ENCODE measurements at places on chromosomes 16 and 17.

- DNase-seq, result no peak
These were observed 46.5 kb downstream of the AIPL1 start for GRCh38 chr17:6388416-6388815.

DNA sequence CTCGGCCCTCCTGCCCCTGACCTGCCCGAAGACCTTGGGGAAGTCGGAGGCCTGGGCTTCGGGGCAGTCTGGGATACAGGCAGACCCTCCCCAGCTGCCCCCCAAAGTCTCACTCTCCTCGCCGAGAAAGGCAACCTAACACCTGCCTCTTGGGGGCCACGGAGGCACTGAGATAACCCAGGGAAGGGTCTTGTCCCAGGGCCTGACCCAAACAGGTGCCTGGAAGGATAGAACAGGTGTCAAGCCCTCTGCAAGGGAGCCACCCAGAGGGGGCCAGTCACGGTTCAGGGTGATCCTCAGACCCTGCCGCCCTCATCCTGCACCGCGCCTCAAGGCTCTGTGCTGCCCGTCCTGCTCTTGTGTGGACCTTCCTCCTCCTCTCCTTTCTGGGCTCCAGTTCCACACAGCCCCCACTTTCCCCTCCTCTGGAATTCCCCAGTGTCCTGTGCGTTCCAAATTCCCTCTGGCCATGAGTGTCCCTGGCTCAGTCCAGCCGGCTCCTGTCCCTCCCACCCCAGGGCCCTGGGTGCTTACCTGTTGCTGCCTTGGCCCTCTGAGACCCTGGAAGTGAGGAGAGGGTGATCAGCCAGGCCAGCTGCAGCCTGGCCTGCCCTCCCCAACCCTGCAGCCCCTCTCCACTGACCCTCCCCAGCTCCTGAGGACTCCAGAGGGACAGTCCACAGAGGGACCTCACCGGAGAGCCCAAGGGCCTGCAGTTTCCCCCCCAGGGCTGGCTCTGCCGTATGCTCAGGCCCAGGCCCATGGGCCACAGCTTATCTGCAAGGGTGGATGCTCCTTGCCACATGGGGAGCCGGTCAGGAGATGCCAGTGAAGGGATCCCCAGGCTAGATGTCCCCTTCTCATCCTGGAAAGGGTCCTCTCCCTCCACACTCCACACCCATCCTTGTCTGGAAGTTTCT, 3.8 kb downstream of the PRSS27 start:
- no peak for DNase-seq

GRCh38 chr17:4969047-4969550, 1.5 kb upstream of the SPAG7 start:
- peak; percentile 95 for DNase-seq

DNA sequence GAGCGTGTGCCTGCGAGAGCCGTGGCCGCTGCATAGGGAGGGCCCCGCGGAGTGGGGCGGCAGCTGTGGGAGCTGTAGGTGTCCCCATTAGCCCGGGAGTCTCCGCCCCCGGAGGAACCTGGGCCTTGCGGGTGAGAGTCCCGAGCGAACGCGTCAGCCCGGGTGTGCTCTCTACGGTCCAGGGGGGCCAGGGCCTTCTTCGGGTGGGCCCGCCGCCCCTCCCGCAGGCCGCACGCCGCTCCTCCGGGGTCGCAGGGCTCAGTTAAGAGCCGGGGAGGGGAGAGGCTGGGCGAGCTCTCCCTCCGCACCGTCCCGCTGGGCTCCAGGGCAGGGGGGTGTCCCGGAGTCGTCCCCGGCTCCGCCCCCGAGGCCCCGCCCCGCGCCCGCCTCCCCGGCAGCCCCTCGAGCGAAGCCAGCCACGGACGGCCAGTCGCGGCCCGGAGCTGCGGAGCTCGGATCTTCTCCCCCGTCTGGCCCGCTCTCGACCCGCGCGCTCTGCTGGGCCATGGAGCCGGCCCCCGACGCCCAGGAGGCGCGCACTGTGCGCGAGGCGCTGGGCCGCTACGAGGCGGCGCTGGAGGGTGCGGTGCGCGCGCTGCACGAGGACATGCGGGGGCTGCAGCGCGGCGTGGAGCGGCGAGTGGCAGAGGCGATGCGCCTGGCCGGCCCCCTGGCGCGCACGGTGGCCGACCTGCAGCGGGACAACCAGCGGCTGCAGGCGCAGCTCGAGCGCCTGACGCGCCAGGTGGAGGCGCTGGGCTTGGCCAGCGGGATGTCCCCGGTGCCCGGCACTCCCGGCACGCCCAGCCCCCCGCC, at the start of gene SMTNL2:
Gene SMTNL2, plus strand, starts transcription at position 429 of the 816 bp plus-strand sequence. Its CDS starts 77 bp downstream, at position 506.
- no peak for DNase-seq

GRCh38 chr17:67003231-67003630, 38.7 kb downstream of the CACNG4 start:
- no peak for DNase-seq

- peak; percentile 88 for DNase-seq
These were observed 168.3 kb downstream of the SEC14L1 start for GRCh38 chr17:77308861-77309726.
